ENCODE measurements at places on chromosomes 12 and 14.

DNA sequence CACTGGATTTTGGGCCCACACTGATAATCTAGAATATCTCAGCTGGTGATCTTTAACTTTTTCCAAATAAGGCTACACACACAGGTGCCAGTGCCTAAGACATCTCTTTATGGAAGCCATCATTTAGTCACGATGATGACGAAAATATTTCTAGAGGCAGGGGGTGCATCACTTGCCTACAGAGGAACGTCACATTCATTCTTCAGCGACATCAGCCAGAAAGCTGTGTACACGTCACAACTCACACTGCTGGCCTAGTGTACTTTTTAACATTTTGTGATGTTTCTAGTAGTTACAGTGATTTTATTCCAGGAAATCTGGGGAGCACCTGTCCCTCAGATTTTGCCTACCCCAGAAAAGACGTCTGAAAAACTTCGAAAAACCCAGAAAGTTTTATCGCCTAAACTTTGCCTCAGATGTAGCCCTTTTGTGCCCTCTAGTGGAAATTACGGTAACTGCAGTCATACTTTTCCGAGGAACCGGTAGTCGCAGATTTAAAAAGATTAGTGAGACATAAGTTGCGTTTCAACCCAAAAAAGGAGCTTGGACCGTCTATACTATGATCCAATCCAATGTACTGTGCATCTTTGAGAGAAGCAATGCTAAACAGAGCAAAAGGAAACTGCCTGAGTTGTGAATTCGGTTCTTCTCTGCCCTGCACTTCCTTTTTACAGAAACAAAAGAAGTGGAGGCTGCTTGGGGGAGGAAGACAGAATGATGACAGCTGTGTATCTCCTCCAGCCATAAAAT lies 64.3 kb upstream of the STON2 start:
- DNase-seq: peak; percentile 69

DNA sequence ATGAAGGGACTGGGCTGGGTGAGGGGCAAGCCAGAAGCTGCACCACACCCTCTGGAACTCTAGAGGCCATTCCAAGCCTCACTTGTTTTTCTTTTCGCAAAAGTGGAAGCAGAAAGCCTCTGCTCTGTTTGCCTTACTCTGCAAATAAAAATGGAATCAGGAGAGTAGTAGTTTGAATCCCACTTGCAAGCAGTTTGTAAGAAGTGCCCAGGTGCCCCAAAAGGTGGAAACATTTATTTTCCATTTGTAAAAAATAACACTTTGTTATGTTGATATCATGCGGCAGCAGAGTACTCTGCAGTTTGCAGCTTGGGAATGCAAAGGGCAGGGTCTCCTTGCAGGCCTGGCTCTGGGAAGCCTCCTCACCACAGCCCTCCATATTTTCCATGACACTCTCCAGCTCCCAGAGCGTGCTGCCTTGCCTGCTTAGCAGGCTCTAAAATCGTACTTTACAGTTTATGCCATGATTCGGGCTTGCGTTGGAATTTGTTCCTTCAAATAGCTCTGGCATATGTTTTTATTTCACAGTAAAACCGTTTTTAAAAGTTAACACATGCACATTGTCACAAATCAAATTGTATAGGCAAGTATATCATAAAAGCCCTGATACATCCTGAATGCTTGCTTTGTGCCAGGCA lies 20.0 kb downstream of the TUNAR start:
- no peak for DNase-seq

- DNase-seq: no peak
These were observed 18.8 kb downstream of the GNG2 start for GRCh38 chr14:51879170-51879569.

GRCh38 chr14:96631030-96631429 lies 128.8 kb downstream of the PAPOLA start:
- no peak for DNase-seq

DNA sequence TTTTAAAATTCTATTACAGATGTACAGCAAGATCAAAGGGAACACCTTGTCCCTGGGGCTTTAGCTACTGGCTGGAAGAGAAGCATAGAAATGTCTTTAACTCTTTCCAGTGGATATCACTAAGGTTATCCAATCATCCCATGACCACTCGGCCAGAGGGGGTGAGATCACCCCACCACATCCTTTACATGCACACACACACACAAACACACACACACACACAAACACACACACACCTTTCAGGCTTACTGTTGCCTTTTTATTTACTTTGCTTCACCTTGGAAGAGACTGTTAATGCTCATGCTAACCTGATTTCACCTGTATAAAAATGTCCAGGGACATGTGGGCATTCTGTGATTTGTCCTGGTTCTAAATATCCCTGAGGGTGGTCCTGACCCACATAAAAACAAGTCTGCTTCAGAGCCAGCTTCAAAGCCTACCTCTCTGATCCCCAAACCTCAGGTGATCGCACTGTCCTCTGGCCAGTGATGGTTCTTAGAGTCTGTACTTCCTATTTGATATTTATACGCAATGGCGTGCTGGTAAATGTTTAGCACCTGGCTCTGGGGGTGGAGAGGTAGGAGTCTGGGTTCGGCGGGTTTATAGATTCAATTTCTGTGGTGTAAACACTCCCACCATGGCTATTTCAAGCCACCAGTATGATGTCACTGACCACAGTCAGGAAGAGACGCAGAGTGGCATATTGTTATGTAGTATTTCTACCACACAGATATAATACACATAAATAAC lies 166.1 kb upstream of the EEA1 start:
- no peak for DNase-seq

- DNase-seq: peak; percentile 42
These were observed 51.8 kb downstream of the FOXN3 start for GRCh38 chr14:89365061-89365801.

- no peak for DNase-seq
These were observed 26.3 kb downstream of the ATXN7L3B start for GRCh38 chr12:74563927-74564326.

DNA sequence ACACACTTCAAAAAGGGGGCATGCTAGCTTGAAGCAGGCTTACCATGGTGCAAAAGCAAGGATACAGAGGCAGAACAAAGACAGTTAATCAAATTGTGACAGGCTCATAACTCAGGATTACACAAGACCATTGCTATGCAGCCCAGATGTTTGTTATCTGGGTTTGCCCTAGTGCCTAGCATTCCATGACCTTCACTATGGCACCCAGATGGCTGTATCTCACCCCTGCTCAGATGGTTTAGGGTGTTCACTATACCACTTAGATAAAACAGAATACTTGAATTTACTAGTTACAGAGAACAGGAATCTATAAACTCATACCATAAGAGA lies 56.2 kb downstream of the SDR9C7 start:
- peak; percentile 10 for DNase-seq

- DNase-seq: no peak
These were observed 927.1 kb downstream of the VRK1 start for GRCh38 chr14:97724265-97724731.

DNA sequence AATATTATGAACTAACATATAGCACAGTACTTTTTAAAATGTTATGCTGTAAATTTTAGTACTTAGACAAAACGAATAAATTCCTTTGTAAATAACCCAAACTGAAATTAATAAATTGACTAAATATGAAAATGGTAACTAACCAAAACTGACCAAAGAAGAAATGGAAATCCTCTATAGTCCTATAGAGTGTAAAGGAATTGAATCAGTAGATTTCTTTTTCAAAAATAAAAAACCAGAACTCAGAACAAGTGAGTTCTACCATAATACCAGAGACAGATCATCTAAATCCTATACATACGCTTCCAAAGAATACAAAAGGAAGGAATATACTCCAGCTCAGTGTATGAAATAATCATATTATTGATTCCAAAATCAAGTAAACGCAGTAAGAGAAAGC lies 39.8 kb downstream of the TMPRSS12 start:
- no peak for DNase-seq

GRCh38 chr12:48069241-48069640 lies 36.6 kb downstream of the SENP1 start:
- DNase-seq: no peak

DNA sequence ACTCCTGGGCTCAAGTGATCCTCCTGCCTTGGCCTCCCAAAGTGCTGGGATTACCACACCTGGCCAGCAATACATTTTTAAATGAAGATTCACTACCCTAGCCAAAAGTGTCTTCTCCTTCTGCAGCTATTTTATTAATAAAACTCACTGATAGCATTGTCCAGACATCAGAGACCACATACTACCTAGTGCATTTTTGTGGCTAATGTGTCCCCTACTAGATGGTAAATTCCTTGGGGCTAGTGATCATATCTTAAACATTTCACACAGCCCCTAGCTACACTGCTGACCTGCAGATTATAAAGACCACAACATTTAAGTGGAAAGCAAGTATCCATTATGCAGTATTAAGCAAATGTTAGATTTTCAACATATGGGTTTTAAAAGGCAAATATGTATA lies 17.0 kb downstream of the DTD2 start:
- no peak for DNase-seq

DNA sequence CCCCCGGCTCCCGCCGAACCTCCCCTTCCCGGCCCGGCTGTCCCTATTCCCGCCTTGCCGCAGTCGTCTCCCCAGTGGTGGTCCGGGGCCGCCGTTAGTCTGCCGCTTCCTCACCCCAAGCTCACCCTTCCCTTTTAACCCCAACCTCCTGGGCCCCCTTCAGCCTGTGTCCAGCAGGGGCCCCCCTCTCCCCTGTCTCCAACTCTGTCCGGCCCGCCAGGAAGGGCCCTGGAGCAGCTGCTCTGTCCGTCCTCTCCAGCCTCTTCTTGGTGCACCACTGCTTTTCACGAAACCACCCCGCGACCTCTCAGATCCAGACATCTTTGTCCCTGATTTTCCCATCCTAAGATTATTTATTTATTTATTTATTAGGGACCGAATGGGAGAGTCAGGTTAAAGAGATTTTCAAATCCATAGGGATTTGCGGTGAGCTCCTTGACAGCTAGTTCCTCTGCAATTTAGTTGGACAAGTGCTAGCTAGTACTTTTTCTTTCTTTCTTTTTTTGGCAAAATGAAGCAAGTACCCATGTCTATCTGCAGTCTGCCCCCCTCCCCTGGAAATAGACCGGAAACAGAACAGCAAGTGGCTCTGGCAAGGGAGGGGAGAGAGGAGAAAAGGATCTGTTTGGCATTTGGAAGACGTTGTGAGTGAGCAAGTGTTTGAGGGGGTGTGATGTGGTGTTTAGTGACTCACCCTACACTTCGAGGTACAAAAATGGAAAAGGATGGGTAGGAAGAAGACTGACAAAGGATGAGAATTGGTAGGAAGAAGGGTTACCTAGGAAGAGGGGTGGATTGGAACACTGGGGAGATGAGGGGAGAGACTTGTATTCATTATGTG lies 632 bp downstream of the UBR7 start:
- DNase-seq: peak; percentile 74

- no peak for DNase-seq
These were observed 21.5 kb downstream of the ANAPC5 start for GRCh38 chr12:121330692-121331091.

GRCh38 chr12:131261906-131262305 lies 308.2 kb downstream of the ADGRD1 start:
- no peak for DNase-seq

GRCh38 chr12:89256060-89256459 lies 96.2 kb downstream of the DUSP6 start:
- no peak for DNase-seq

GRCh38 chr12:2490831-2491230 lies 303.9 kb upstream of the FKBP4 start:
- no peak for DNase-seq

DNA sequence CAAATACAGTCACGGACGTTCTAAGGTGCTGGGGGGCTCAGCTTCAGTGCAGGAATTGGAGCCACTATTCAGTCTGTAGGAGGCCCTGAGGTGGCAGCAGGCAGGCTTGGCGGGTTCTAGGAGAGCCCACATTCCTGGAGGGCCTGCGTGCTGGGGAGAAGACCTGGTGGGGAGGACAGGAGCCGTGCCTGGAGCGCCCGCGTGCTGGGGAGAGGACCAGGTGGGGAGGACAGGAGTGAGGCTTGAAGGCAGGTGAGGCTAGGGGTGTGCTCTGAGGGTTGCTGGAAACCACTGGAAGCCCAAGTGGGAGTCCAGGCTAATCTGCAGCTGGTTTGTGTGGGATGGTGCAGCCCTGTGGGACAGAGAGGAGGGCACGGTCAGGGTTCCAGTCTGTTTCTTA lies 23.1 kb downstream of the RHOF start:
- DNase-seq: no peak

DNA sequence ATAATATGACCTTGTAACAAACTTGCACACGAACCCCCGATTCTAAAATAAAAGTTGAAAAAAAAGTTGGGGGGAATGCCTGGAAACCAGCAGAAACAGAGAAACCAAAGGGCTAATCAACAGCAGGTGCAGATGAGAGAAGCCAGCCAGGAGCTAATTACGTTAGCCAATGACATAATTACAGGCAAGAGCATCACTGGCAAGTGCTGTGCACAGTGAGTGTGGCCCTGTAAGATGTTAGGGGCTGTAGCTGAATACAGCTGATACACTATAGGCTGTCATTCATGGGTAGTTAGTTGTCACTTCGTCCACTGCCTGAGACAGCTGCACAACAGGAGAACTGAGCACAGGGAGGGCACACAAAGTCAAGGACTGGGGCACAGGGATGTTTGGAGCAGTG lies 7.3 kb upstream of the FGF23 start:
- no peak for DNase-seq

GRCh38 chr14:65600742-65601141 lies 188.2 kb downstream of the FUT8 start:
- no peak for DNase-seq

DNA sequence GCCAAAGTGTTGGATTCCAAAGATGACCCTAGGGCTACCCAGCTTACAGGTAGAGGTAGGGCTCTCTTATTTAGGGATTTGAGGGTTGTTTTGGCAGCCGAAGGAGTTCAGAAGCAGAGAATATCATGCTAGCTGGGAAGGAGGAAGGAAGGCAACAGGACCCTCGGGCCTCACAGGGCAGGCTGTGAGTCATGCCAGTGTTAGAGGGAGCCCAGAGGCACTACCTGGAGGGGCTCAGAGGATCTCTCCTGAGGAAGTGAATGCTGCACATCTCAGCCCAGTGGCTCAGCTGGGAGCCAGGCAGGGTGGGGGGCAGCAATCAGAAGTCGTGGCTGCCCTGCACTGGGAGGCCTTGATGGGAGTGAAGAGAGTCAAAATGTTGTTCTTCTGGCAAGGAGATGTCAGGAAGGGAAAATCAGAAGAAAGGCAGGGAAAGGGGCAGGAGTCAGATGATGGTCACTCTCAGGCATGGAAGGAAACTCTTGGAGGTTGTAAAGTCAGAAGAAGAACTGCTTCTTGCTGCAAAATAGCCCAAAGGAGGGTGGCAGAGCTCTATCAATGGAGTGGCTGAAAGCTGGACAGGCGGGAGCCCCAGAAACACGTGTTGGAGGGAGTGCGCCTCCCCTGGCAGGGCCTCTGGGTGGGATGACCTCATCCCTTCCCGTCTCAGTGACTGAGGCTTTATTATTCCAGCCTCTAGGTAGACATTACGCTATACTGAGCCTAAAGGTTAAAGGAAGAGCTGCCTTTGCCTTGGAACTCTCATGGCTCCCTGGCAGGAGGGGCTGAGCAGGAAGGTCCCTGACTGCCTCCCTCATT lies 141.3 kb downstream of the SMOC1 start:
- DNase-seq: no peak

Data from GM03348 (cell line).